ENCODE measurements at places on chromosomes 12 and 14.

GRCh38 chr12:1726753-1727152, 35.9 kb downstream of the ADIPOR2 start:
- ATAC-seq, result no peak

- no peak for ATAC-seq
Measured at GRCh38 chr12:71046215-71046614, 111.6 kb downstream of the TSPAN8 start.

- peak; percentile 12 for ATAC-seq
Measured at GRCh38 chr12:56629459-56630179, 507 bp downstream of the BAZ2A start.

DNA sequence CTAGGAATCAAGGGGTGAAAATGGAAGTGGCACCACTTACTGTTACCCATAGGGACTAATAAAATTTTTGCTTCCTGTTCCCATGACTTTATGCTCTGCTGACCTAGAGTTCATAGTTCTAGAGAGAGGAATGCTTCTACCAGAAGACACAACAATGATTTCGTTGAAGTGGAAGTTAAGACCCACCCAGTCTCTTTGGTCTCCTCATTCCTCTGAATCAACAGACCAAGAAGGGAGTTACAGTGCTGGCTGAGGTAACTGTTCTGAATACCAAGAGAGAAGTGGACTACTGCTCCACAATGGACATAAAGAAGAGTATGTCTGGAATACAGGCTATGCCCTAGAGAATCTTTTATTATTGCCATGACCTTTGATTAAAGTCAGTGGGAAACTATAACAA, 23.5 kb upstream of the DYRK2 start:
- no peak for ATAC-seq

DNA sequence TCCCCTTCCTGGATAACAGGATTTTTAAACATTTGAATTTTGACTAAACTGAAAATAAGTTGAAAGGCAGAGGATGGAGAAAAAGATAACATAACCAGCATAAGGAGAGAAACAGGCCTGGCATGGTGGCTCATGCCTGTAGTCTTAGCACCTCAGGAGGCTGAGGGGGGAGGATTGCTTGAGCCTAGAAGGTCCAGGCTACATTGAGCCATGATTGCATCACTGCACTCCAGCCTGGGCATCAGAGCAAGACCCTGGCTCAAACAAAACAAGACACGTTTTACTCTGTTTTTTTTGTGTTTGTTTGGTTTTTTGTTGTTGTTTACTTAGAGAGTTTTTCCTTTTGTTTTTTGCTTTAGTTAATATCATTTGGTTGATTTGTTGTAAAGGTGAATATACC, 8.7 kb downstream of the AKAP6 start:
- ATAC-seq, result no peak

DNA sequence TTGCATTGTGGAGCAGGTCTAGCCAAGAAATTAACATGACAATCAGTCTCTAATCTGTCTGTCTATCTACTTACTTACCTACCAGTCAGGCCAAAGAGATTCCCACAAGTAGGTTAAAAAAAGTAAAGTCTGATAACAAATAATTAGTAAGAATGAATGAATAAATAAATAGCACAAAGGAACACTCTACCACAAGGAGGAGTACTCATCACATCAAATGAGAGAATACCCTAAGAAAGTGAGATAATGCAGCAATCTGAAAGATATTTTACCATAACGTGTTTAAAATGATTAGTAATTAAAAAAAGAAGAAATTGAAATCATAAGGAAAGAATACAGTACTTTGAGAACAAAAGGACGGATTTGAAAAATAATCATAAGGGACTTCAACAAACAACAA, 187.2 kb downstream of the SYNE2 start:
- no peak for ATAC-seq

DNA sequence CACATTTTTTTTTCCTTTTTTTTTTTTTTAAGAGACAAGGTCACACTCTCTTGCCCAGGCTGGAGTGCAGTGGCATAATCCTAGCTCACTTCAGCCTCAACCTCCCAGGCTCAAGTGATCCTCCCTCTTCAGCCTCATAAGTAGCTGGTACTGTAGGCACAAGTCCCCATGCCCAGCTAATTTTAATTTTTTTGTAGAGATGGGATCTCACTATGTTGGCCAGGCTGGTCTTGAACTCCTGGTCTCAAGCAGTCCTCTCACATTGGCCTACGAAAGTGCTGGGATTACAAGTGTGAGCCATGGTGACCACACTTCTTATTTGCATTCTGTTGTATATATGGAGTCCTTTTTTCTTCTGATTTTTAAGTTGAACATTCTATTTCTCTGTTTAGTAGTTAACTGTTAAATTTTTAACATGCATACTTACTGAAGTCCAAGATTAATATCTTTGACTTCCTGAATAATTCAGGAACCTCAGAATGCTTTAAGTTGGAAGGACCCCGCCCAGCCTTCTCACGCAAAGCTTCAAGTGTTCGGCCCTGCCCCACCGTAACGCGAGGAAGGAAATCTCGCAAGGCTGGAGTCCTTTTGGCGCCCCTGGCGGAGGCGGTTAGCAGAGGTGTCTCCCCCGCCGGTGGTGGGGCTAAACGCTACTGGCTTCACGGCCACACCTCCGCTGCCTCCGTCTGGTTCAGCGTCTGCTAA, 21.6 kb downstream of the SPATS2 start:
- ATAC-seq, result peak; percentile 63

DNA sequence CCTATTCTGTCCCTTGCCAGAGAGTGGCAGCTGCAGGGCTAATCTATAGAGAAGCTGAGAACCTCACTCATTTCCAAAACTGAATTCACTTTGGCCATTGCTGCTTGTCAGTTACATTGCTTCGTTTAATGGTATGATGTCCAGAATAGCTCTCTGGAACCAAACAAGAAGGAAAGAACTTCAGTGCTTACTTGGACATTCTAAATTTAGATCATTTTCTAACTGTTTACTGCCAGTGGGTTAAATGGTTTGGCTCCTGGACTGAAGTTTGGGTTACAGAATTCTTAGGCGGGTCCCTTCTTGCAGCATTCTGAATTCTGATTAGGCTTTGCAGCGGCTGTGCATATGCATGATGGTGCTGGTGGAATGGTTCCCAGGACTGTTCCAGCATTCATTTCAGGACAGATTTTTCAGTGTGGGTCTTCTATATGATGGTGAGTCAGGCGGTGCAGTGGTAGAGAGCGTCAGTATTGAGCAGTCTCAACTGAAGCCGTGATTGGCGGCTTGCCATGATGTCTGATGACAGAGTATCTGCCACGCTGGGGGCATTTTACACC, 148.7 kb downstream of the DYRK2 start:
- ATAC-seq, result no peak

DNA sequence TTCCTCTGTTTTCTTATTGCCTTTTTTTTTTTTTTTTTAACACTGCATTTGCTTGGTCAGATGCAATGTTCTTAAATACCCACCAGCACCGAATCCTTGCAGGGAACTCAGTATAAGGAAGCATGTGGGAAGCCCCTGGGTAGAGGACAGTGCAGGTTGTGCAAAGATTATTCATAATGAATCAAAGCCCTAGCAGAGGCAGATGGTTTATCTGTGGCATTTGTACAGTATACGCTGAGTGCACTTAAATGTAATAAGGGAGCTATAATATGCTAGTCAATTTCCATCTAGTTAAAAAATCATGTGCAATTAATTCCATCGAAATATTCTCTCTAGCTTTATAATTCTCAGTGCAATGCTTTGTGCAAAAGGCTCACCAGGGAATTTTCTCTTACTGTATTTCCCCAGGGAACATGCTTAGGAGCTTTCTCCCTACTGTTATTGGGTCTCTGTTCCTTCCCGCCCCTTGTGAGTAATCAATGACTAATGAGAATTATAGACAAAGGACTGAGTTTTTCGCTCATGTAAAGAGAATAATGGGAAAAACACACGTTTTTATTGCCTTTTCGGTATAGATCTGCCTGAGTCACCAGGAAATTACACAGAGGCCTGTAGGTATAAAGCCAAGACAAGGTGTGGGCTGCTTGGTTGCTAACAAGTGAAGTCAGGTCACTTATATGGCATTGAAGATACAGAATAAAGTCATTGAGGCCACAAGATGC, 1214.3 kb upstream of the TMEM132C start:
- ATAC-seq, result no peak

- no peak for ATAC-seq
Measured at GRCh38 chr12:91133871-91134270, 22.6 kb upstream of the LUM start.

DNA sequence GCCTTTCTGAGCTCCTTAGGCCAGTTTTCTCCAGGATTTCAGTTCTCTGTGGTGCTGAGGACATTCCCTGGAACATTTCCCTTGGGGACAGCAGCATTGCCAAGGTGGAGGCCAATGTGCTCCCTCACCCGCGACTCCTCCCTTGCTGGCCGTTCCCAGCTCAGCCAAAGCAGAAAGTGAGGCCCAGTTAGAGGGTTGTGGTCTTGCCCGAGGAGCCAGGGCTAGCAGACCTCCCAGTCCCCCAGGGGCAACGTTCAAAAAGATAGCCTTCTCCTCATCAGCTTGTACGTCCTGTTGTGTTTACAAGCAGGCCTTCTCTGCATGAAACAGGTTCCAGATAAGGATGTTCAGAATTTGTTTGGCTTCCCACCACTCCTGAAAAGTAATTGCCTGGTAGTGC, 78.4 kb downstream of the SSPN start:
- ATAC-seq, result no peak

DNA sequence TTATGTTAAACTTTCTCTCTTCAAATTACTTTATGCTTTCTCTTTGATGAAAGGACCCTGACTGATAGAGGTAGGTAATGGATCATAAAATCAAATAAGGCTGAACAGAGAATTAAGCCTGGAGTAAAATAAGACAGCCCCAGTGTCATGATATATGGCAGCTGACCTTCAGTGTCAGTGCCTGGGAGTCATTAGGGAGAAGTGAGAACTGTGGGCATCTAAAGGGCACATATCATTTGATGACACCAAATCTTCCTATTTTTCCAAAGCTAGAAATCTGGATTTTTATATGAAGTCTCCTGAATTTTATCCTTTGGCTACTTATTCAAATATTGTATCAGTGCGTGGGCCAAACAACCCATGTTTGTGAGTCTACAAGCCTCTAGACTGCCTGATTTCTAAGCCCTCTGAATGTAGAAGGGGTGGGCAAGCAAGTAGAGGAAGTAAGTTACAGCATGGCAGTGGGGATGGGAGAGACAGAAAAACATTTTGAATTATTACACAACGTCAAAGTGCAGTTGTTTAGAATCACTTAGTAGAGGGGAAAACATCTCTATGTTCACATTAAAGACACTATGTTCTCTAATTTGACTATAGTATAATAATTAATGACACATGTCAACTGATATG, 10.0 kb downstream of the SLC39A9 start:
- no peak for ATAC-seq

DNA sequence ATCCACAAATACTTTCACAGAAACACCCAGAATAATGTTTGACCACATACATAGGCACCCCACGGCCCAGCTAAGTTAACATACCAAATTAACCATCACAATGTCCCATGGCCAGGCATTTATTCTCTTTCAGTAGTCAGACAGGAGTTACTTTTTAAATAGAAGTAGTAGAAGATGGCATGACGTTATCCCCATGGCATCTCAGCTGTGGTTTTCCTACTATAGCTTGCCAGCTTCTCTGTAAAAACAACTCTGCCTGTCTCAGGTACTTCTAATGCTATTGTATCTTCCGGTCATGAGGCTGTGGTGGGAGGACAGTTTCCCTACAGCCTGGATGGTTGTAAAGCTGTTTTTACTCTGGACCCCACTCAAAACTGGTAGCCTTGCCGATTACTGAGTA, 19.3 kb downstream of the CTSG start:
- ATAC-seq, result no peak

GRCh38 chr12:109968032-109968420, 28.1 kb downstream of the GIT2 start:
- ATAC-seq, result peak; percentile 81

DNA sequence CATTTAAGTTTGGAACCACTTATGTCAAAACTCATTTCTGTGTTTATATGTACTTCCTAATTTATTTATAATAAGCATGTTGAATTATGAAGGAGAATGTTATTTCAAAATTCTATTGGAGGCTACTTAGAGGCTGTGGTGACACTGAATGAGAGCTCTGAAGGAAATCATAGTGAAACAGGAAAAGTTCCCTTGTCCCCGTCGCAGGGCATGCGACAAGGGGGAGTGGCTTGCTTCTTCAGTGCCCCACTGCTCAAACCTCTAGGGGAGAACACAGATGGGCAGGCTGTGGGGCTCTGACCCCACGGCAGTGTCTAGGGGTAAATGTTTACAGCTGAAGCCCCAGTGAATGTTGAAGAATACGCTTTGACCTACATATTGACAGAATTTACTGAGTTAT, 261.9 kb downstream of the RAD51B start:
- ATAC-seq, result no peak
